ENCODE measurements at places on chromosomes 6 and 20.

DNA sequence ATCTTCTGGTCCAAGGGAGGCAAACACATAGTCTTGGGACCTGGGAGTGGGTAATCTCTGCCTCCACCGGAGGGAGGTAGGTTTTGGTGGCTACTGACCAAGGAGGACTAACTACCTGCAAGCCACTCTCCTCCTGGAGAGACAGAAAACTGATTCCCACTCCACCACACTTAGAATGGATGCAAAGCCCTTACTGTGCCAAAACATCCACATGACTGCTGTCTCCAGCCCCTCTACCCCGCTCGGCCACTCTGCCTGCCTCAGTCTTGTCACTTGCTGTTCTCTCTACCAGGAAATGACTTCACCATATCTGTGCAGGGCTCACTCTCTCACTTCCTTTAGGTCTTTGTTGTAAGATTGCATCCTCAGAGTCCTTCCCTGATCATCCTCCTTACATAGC, 129.5 kb upstream of the ARG1 start:
- DNase-seq = no peak

GRCh38 chr6:150027806-150028565, 2.7 kb upstream of the RAET1L start:
- DNase-seq = no peak

GRCh38 chr6:72640615-72640930, 18.7 kb downstream of the KCNQ5 start:
- DNase-seq = no peak

- no peak for DNase-seq
These were observed at the start of gene TCF21 for GRCh38 chr6:133888929-133889556. Gene TCF21, plus strand, starts transcription at chr6:133889113. Its CDS starts 285 bp downstream, at chr6:133889398.

GRCh38 chr20:35572838-35573237, 31.0 kb downstream of the ERGIC3 start:
- DNase-seq = no peak

DNA sequence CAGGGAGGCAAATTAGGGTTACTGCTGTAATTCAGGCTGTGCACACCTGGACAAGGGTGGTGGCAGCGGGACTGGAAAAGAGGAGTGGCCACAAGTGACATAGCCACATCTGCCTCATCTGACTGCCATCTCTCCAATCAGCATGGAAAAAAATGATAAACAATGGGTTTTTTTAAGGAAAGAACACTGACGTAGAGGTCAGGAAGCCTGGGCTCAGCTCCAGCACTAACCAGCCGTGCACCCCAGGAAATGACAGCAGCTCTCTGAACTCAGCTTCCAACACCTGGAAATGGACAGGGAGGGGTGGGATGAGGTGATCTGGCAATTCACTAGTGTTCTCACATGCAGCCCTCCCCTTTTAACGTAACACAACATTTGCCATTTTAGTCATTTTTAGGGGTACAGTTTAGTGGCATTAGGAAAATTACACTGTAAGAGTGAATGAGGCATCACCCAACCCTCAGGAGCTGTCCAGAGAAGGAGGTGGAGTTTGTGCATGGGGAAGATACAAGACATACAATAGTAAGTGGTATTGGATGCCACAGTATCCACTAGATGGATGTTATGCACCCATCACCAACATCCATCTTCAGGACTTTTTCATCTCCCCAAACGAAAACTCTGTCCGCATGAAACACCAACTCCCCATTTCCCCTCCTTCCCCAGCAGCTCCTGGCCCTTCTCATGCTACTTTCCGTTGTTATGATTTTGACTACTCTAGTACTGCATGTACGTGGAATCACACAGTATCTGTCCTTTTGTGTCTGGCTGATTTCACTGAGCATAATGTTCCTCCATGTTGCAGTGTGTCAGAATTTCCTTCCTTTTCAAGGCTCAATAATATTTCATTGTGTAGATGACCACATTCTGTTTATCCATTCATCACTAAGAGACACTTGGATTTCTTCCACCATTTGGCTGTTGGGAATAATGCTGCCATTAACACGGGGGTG, 215.5 kb upstream of the ECI2 start:
- no peak for DNase-seq

DNA sequence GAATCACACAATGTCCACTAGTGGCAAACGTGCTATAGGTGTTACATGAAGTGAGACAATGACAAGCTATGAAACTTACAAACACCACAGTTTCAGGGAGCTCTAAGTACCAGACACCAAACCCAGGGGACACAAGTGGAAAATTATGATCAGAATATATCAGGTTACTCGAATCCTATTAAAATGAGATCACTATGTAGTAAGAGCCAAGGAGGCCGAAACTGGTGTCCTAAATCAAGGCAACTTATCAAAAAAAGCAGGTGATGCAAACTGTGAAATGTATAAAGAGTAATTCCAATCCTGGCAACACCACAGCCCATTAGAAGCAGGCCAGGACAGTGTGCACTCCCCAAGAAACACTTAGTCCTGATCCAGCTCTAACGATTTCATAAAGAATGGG, 100.3 kb downstream of the ARHGAP18 start:
- no peak for DNase-seq

- no peak for DNase-seq
These were observed 29.9 kb upstream of the PNRC1 start for GRCh38 chr6:89050697-89051096.

All from stimulated activated CD8-positive, alpha-beta memory T cell treated with anti-CD3 and anti-CD28 coated beads, Interleukin-15, amount 100 ng/mL, for 48 hours (primary cell).